ENCODE measurements at places on chromosomes 12 and 14.

DNA sequence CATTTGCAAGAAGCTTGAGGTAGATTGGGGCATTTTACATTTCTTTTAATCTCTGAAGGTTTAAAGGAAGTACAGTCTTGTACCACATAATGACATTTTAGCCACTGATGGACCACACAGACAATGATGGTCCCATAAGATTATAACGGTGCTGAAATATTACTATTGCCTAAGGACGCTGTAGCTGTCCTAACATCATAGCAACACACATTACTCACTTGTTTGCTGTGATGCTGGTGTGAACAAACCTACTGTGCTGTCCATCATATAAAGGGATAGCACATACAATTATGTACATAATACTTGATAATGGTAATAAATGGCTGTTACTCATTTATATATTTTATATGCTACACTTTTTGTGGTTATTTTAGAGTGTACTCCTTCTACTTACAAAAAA lies 127.1 kb upstream of the CPNE8 start:
- DNase-seq = no peak

DNA sequence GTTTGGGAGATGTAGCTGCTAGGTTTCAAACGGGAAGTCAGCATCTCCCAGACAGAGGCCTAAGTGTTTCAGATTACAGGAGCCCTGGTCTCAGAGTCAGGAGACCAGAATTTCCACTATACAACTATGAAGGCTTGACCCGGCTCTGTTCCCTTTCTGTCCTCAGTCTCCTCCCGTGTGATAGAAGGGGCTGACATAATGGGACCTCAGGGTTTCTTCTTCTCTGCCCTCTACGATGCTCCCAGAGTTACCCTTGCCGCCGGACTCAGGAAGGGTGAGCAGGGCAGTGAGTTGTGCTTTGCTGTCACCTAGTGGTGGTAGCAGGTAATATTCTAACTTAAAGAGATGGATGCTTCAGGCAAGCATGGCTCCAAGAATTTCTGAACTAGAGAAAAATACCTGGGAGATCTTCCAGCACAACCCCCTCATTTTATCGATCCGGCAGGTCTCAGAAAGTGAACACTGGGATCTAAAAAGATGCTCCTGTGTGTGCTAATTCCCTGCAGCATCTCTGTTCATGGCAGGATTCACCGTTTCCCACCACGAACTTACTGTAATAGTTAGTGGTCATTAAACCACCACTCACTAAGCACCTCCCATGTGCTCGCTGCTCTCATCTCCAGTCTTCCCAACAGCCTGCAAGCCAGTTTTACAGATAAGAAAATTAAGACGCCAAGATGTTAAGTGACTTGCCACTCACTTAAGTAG lies 84.4 kb downstream of the VWF start:
- DNase-seq = peak; percentile 65

DNA sequence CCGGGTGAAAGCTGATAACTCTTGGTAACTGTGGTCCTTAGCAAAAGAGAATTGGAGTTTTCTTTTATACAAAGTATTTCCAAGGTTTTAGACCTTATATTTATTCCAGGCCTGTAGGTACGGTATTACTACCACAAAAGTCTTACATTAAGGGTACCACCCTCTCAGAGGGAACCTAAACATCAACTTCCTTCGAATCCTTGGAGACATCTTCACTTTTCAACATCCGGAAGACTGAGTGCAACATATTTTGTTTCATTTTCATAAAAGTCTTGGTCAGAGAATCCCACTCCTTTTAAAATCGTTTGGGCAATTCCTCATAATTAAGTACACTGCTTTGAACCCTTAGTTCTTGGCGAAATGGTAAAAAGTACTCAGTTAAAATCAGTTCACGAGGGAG lies 1.2 kb downstream of the CNOT2 start:
- DNase-seq = peak; percentile 16

DNA sequence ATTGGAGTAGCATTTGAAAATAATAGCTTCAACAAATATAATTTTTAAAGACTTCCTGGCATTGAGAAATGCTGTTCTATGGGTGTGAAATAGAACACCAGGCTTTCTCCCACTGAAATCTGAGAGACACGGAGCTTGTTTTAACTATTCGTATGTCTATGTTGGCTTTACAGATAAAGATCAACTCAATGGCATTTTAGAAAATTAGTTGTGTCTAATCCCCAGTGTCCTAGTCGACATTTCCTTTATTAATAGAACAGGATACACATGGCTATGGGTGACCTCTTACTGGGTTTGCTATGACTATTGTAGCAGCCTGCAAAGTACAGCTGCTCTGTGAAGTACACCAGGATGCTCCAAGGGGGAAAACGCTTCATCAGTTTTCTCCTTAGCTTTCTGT lies 159.3 kb downstream of the SLC25A21 start:
- DNase-seq = no peak

DNA sequence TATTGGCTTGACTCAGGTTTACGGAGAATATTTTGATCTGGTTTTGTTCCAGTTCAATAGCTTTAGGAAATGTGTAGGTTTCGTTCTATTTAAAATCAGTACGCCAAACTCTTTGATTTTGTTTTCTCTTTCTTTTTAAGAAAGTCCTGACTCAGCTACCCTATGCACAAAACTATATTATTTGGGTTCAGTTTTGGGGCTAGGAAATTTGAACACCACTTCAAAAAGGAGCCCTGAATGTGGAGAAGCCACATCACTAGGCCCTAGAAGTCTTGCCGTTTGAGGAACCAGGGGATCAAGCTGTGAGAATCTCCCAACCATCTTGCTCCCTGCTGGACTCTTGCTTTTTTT lies 168.2 kb upstream of the BCL2L14 start:
- no peak for DNase-seq

GRCh38 chr12:32398816-32399369 lies 465 bp upstream of the FGD4 start:
- DNase-seq = no peak

DNA sequence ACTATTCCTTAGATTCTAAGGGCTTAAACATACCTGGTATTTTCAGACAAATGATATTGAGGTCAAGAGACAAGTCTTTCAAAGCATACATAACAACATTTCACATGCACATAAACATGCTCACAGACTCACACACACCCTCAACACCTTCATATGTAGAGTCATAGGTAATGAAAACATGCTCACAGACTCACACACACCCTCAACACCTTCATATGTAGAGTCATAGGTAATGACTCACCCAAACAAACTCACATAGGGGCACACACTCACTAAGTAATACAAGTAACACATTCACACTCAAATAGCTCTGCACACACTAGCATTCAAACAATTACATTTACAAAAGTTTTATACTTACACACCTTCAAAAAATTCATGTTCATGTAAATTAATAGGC lies 975.5 kb downstream of the TMEM121 start:
- DNase-seq = no peak

- no peak for DNase-seq
These were observed 14.0 kb downstream of the RHOF start for GRCh38 chr12:121779422-121779895.

DNA sequence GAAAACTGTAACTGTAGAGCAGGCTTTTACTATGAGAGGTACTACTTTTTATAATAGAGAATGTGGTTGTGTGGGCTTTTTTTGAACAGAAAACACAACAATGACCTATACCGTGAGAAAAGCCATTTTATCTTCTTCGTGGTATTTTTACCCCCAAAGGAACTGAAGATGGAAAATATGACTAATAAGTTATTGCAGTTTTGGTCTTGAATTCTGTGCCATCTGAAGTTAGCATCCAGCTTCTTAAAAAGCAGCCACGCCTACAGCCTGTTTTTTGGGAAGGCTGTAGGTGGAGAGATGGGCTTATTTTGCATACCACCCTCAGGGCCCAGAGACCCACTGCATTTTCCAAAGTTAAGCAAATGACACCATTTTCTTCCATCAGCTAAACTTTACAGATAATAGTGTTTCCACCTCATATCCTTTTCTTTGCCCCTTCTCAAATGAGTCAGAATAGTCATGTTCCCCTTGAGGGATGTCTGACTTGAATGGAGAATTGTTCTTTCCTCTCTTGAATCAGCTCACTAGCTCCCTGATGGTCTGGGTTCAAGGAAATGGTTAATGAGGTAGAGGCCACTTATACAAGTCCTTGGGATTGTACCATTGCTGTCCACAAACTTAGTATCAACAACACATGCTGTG lies 53.0 kb downstream of the TBC1D30 start:
- no peak for DNase-seq
